ENCODE measurements at places on chromosomes 6 and 20.
A peak's percentile ranks its signal among the peaks of the same experiment; 100 is the strongest.

DNA sequence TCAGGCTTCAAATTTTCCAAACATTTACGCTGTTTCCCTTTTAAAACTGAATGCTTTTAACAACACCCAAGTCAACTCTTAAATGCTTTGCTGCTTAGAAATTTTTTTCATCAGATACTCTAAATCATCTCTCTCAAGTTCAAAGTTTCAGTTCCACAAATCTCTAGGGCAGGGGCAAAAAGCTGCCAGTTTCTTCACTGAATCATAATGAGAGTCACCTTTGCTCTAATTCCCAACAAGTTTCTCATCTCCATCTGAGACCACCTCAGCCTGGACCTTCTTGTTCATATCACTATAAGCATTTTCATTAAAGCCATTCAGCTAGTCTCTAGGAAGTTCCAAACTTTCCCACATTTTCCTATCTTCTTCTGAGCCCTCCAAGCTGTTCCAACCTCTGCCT lies 69.1 kb downstream of the RNF217 start:
- no peak for DNase-seq

DNA sequence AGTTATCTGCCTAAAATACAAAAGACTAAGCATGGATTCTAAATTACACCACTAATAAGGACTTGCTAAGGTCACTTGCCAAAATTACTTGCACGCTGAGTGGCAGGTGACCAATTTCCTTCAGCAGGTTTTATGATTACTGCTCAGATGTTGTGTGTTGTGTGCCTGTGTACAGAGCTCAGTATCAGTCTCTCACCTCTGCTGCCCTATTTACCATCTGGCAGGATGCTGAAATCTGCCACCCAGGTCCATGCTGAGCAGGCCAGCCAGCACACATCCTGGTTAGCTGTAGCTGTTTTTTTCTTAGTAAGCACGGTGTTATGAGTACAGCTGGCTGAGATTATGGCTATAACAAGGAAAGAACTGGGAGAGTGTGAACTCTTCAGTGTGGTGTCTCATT lies 34.0 kb downstream of the ELOVL4 start:
- no peak for DNase-seq

DNA sequence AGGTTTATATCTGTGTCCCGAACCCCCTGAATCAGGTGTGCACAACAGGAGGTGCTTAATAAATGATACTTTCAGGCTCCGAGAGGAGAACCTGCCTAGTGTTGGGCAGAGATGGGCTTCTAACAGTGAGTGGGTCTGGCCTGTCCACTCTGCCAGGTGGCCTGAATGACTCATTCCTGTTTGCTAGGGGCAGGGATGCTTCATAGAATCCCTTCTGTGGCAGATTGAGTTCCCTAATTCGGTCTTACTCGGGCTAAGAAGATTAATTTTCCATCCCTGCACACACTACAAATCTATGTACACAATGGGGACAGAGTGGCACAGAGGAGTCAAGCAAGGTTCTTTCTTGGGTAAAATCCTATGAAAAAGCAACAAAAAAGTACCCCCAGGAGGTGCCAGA lies 19.8 kb downstream of the SDC4 start:
- DNase-seq, result peak; percentile 76

DNA sequence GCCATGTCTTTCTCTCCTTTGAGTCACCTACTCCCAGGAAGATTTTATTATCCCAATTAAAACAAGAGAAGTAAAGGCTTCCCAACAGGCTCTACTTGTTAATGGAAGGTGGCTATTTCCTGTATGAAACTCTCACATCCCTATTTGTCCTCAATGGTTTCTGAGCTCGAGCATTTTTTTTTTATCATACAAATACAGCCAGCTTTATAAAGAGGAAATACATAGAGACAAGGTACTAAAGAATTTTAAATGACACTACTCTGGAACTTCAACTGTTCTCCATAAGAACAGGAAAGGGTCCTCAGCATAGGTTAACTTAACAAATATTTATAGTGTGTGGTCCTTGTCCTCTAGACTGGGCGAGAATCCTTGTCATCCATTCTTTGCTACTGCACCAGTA lies 41.0 kb downstream of the TSHZ2 start:
- DNase-seq, result no peak

All from D721Med (cell line).